Activated CD8-positive, alpha-beta memory T cell treated with anti-CD3 and anti-CD28 coated beads for 4 hours (primary cell): ENCODE measurements at places on chromosomes 6 and 20.

DNA sequence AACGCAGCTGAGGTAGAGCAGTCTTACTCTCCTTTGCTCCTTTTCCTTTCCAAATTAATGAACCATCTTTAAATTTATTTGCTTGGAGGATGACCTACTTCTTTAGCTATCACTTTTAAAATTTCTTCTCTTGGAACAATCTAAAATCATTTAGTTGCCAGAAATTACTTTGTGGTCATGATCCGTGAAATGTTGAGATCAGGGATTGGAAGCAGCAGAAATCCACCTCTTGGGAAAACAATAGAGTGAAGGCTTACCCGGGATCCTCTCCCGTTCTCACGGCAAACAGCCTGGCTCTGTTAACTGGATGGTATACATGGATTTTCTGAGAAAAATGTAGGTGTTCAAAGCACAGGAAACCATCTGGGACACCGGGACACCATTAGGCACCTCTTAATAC is 7.7 kb downstream of the AKAP12 start:
- no peak for DNase-seq

DNA sequence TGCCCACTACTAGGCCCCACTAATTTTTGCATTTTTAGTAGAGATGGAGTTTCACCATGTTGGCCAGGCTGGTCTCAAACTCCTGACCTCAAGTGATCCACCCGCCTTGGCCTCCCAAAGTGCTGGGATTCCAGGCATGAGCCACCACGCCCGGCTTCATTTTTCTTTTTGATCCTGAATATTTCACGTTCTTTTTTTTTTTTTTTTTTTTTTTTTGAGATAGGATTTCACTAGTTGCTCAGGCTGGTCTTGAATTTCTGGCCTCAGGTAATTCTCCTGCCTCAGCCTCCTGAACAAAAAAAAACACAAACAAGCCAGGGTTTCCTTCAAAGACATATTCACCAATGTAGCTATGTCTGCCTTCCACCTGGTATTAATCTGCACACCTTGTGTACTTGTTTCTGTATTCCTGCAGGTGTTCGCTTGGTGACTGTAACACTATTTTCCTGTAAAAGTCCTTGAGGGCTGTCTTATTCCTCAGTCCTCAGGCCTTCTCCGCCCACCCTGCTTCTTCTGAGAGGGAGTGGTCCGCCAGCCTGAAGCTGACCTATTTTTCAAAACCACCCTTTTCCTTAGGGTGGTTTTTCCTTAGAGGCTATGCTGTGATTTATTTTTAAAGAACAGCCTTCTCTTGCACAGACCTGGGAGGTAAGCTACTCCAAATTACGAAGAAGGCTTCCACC is 36.1 kb upstream of the PNRC1 start:
- DNase-seq = no peak

GRCh38 chr6:28167068-28167467 is 25.4 kb downstream of the ZKSCAN8 start:
- no peak for DNase-seq

GRCh38 chr20:20732641-20733040 is 20.2 kb upstream of the RALGAPA2 start:
- no peak for DNase-seq

- DNase-seq = no peak
These were observed 9.1 kb upstream of the SNX9 start for GRCh38 chr6:157813750-157814455.

- no peak for DNase-seq
These were observed 99.9 kb downstream of the CAP2 start for GRCh38 chr6:17493286-17493685.

- DNase-seq = peak; percentile 48
These were observed 56.2 kb upstream of the RIPOR2 start for GRCh38 chr6:24991810-24992467.

- DNase-seq = no peak
These were observed 173.9 kb upstream of the TFAP2D start for GRCh38 chr6:50539447-50539846.

DNA sequence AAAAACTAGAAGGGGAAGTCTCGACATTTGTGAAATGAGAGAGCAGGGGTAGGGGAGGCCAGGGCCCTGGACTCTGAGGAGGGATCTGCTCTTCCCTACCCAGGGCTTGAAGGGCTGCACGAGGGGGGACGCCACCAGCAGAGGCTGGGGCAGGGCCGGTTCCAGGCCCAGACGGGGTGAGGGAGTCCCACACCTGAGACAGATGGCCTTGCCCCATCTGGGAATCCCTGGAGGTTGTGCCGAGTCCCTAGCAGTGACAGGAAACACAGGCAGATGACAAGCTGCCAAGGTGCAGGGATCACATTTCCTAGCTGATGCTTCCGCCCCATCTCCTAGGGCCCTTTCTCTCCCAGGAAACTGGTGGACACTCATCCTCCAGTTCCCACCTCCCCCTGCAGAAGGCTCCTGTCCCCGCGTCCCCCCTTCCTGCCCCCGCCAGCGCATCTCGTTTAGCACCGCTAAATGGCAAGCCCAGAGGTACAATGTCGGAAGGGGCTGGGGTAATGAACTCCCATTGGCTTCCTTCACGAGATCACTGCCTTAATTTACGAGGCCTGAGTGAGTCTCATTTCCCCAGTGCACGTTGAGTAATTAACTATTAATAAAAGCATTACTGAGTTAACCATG is 35.2 kb upstream of the CDH22 start:
- no peak for DNase-seq

DNA sequence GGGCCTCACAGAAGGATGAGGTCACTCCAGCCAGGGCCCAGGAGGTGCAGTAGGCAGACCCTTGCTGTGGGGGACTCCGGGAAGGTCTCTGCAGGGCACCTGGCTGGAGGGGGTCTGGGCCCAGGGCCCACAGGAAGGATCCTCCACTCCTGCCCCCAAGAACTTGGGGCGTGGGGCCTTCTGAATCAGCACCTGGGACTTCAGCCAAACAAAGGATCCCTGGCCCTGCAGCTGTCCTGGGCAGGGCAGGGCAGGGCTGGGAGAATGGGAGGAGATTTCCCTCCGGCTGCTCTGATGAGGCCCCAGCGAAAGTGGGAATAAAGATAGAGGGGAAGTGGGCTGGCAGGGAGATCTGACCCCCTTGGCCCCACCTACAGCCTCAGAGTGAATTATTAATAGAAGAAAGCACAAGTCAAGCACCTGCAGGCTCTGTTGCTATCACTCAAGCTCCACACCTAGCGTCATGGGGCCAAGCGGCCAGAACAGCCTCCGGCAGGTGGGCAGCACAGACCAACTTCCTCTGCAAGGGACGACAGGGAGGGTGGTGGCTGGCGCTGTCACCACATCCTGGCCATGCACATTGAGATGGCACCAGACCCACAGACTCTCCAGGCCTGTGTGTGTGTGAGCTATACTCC is 61.6 kb upstream of the MRPS10 start:
- DNase-seq = no peak

DNA sequence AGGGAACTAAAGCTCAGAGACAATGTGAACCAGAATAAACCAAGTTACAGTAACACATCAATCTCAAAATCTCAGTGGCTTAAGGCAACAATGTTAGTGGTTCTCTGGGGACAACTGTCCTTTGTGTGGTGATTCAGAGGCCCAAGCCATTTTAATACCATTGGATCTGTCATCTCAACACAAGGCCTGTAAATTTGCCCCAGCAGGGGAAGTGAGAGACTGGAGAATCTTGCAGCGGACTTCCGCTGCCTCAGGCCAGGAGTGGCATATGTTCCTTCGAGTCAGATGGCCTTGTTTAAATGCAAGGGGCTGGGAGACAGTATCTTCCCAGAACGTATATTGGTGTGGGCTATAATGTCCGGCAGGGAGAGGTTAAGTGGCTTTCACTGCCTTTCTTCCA is 126.0 kb downstream of the CD83 start:
- DNase-seq = no peak

- no peak for DNase-seq
These were observed 106.5 kb upstream of the TRAF3IP2 start for GRCh38 chr6:111711984-111712752.

DNA sequence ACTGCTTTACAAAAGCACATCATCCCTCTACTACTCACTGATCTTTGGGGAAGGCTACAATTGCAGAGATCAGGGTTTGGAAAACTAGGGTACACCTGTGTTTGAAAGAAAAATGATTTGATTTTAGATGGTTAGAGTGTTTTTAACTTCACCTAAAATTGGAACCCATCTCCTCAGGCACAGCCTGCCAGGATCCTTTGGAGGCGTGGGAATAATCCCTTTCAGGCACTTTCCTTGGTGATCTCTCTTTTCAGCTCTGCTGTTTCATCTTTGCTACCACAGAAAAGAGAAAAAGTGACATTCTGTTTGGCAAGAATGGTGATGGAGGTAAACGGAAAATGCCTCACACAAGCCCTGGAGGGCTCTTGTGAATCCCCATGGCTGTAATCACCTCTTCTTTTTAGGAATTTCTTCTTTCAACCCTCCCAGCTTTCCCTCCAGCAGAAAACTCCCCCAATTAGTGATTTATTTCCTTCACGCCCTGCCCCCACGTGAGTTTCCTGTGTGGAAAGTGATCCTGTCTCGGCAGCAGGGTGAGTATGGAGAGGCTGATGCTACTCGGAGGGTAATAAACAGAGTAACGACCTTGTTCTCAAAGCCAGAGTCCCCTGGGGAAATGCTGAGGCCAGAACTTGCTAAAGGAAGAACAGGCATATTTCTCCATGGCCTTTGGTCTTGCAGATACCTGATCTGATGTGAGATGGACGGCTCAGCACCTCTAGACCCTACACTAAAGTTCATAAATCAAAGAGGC is 9.2 kb downstream of the KCNG1 start:
- DNase-seq = no peak

GRCh38 chr6:167762259-167762962 is 64.3 kb upstream of the AFDN start:
- no peak for DNase-seq

DNA sequence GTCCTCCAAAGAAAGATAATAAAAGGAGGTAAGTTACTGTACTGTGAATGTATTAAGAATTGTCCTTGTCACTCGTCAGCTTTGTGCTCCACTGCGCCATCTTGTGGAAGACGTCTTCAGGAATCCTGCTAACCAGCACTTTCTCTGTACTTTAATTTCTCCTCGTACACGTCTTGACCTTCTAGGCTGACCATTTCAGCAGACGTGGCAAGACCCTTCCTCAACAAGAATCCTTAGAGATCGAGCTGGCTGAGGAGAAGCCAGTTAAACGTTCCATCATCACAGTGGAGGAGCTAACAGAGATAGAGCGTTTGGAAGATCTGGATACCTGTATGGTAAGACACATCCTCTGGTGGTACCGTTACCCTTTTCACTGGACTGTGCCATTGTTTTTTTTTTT is 95.5 kb upstream of the SCGN start:
- DNase-seq = peak; percentile 51
